ENCODE measurements at places on chromosomes 3 and 15. TPM values are rescaled to one million over a fixed set of nuclear protein-coding genes. Genes with fewer than 3 reads are reported as not detected.

GRCh38 chr3:46702246-46703012 is 1.2 kb downstream of the TMIE start:
- DNase-seq, result no peak

DNA sequence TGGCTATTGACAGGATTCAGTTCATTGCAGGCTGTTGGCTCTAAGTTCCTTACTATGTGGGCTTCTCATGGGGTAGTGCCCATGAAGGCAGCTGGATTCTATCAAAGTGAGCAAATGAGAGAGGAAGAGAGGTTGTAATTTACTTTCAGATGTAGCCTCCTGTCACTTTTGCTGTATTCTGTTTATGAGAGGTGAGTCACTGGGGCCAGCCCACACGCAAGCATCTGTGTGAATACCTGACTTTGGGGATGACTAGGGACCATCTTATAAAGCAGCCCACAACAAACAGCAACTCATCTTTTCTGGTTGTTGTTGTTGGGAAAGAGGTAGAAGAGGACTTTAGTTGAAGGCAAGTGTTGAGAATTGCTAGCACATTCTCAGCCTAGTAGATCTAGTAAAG is 506.3 kb upstream of the GRM7 start:
- no peak for DNase-seq

DNA sequence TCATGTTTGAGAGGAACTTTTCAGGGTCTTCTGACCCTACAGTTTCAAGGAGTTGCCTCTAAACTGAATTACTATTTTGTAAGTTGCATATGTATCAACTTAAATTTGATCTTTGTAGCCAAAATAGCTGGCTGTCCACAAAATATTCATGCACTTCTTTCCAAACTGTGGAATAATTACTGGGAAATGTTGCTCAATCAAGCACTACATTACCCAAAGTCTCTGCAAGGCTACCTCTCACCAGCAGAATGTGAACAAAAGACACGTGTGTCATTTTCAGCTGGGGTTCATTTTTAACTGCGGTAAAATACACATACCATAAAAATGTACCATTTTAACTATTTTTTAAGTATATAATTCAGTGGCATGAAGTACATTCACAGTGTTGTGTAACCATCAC is 320.4 kb downstream of the CTNNB1 start:
- no peak for DNase-seq

Gene SH2D7
- total RNA-seq, result not detected

Gene APBA2
- total RNA-seq, result 94.9 TPM

- no peak for DNase-seq
These were observed 3.9 kb downstream of the ZDHHC19 start for GRCh38 chr3:196207159-196207832.

GRCh38 chr3:9617736-9618135 is 31.6 kb upstream of the MTMR14 start:
- DNase-seq, result no peak

DNA sequence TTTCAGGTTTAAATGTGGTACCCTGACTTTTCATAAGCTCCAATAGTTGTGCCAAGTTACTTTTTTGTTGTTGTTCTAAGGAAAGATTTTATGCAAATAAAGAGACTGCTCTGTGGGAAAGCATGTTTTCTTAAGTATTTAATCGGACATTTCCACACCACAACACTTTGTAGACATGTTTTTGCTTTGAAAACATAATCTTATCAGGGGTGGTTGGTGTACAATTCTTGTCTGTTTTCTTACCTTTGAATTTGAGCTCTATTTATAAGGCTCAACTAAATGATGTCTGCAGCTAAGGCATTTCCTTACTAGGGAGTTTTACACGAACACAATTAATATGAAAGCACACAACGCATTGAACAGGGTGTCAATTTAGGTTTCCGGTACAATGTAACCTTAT is 81.5 kb upstream of the CDIN1 start:
- no peak for DNase-seq

DNA sequence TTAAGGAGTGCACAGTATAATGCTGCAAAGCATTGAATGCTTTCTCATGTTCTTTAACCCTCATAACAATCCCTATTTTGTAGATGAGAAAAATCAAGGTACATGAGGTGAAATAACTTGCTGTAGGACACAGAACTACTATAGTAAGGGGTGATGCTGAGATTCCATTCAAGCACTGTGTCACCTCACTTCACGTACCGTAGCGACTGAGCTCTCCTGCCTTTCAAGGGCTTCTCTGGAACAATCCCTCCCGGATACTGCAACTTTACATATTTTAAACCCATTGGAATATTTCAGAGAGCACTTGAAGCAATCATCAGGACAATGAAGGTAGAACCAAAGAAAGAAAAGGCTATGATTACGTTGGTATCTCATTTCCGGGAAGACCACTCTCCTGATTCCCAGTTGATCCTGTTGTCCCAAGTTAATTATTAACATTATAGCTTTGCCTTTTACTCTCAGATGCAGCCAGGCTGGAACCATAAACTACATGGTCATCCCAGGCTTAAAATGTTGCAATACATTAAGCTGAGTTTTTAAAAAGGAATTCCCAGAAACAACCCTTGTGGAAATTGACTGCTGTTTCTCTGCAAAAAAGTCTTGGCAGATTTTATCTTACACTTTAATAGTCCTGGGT is 252.2 kb upstream of the IGF1R start:
- DNase-seq, result no peak

DNA sequence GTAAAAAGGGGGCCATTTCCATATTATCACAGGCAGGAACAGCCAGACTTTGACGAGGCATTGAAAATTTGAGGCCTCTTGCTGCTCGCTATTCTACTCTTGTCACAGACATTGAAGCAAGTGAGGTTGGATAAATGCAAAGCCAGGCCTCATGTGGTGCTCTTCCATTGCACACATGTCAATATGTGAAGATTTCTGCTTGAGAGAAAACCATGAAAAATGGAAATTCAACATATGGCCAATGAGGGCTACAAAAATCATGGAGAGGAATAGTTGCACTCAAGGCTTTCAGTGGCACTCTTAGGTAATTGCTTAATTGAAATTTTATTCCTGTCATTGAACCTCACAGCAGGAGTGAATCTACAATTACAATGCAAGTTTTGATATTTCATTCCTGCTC is 185.6 kb upstream of the MBNL1 start:
- DNase-seq, result no peak

GRCh38 chr3:142940000-142940399 is 23.5 kb downstream of the PAQR9 start:
- no peak for DNase-seq

Gene LEKR1
- total RNA-seq, result 2.8 TPM

Gene CDHR4
- not detected for total RNA-seq

- DNase-seq, result no peak
These were observed 22.5 kb downstream of the DMXL2 start for GRCh38 chr15:51600114-51600513.

DNA sequence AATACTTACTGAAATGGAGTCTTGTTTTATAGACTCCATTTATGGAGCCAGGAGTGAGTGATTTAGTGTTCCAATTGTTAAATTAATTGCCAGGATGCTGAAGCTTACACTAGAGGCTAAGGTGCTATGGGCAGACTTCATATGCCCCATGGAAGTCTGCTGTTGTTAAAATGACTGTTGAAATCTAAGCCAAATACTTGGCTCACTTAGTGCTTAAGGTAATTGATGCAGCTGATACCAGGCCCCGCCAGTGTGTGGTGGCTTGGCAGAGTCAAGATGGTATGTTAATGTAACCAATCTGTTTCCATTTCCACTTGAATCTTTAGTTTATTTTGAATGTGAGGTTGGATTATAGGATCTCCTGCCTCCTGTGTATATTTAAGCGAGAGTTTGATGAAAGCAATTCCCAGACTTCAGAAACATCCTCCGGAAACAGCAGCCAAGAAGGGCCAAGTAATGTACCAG is 187.1 kb downstream of the ITPR1 start:
- no peak for DNase-seq

DNA sequence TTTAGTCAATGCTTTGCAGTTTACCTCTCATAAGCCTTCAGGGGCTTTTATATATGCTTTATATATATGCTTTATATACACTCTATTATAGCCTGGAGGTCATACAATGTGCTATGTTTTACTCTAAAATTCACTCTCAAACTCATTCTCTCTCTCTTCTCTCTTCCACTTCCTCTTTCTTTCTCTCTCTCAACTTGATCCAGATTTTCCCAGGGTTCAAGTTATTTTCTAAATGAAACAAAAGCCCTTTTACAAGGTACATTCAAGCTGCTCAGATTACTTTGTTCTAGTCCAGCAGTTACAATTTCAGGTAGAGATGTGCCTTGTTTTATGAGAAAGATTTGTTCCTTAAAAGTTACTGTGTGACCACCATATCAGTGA is 79.6 kb upstream of the ACP3 start:
- DNase-seq, result no peak

Gene SLC28A1
- not detected for total RNA-seq

DNA sequence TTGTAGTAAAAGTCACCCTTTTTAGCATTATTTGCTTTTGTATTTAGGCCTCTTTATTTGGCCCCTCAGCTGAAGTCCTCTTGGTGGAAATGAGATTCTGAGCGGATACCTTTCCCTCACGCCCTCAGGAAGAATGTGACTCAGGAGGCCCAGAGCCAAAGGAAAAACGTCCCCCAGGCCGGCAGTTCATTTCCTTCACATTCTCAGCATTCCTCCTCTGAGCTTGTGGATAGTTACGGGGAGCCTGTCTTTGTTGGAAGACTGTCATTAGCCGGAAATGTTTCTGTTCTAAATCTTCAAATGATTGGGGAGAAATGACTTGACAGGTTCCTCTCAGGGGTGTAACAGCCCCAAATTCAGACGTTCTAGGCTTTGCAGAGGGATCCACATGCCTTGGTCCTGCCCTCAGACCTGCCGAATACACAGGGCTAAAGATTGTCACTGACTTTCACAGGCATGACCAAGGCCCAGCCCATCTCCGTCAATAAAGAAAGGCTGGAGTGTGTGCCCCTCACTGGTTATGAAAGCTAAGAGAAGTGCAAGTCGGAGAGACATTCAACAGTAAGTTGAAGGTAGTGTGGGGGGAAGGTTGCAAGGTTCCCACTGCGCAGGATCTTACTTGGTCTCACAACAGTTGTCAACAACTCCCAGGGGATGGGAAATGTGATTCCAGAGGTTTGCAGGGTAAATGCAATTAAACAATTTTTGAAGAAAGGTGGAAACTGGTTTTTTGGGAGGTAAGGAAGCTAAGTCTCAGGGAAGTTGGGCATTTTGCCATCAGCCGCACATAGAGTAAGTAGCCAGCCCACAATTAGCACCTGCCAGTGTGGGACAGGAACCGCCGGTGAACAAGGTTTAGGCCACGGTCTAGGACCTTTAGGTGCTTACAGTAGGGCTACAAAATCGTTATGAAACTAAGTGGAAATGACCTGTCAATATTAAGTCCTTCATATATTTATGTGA is 39.7 kb upstream of the MYZAP start:
- no peak for DNase-seq

Gene ANXA2
- total RNA-seq, result 223 TPM

GRCh38 chr3:148173851-148174250 is 523.9 kb upstream of the AGTR1 start:
- DNase-seq, result no peak

DNA sequence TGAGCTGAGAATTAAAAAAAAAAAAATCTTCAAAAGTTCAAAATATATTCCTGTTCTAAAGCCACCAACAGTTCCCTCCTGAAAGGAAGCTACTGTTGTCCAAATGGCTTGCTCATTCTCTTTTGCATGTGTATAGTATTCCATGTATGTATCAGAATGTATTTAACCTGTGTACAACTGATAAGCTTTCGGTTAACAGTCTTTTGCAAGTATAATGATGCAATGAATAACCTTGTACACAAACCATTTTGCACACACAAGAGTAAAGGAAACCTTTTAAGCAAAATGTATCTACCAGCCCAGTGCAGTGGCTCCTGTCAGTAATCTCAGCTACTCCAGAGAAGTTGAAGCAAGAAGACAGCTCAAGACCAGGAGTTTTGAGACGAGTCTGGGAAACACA is 32.6 kb downstream of the TOPBP1 start:
- DNase-seq, result no peak

DNA sequence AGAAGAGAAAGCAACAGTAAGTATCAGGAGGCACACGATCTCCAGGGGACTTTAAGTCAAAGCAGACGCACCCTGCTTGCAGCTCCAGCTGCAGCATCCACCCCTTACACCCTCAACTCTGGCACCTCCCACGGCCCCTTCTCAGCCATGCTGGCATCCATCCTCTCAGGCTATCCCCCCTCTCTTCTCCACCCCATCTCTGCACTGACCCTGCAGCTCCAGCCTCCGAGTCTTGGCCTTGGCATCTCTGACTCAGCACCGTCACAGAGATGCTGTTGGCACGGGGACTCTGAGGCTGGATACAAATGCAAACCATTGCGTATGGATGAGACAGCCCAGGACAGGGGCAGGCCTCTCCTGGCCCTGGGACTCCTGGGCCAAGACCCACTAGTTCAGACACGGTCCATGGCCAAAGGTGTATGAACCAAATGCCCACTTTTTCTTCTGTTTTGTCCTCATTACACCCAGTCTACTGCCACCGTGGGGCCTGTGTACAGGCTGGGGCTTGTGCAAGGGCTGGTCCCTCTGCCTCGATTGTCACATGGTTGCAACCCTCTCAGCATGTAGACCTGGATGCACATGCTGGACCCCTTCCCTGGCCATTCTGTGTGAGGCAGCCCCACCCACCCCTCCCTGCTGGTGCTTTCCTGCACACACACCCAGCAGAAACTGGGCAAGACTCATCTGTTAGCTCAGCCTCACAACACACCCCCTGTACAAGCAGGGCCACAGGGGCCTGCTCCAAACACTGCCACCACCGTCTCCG is 18.7 kb upstream of the ZXDC start:
- no peak for DNase-seq

GRCh38 chr3:69200384-69201068 is 78.1 kb upstream of the LMOD3 start:
- peak; percentile 40 for DNase-seq

Gene RPUSD3
- 64.7 TPM for total RNA-seq

GRCh38 chr15:77671362-77672056 is 38.8 kb upstream of the LINGO1 start:
- DNase-seq, result no peak

DNA sequence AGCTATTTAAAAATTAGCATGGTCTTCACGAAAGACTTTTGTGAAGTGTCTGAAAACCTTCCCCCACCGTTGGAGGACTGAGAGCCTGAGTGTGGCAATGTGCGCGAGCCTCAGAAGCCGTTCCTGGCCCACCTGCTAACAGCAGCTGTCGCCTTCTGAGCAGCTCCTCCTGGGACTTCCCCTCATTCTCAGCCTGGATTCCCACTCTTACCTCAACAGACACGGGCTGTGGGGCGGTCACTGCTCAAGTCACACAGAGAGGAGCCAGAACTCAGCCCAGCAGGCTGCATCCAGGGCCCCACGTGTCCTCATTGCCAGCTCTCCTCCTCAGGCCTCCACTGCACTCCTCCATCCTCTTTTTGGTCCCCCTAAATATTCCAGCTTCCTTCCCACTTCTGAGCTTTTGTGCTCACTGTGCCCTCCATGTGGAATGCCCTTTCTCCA is 7.8 kb downstream of the DNASE1L3 start:
- no peak for DNase-seq

Gene GDPGP1
- 7.9 TPM for total RNA-seq

- no peak for DNase-seq
These were observed 12.8 kb upstream of the FAM98B start for GRCh38 chr15:38441130-38441519.

GRCh38 chr3:128727996-128728395 is 2.0 kb downstream of the RAB7A start:
- no peak for DNase-seq

All from T-cell (primary cell).